ENCODE measurements at places on chromosomes 16 and 17. TPM values are rescaled to one million over a fixed set of nuclear protein-coding genes. Genes with fewer than 3 reads are reported as not detected.

GRCh38 chr17:75088465-75089417 is 987 bp downstream of the SLC16A5 start:
- DNase-seq, result no peak

GPS1 gene
- total RNA-seq, result 90.8 TPM

- no peak for DNase-seq
Measured at GRCh38 chr16:7137560-7138330, 194.9 kb upstream of the RBFOX1 start.

- DNase-seq, result no peak
Measured at GRCh38 chr17:8140065-8141029, 11.9 kb downstream of the PER1 start.

MGAT5B gene
- total RNA-seq, result not detected

GRCh38 chr17:7219229-7219811 is 316 bp downstream of the DLG4 start:
- DNase-seq, result no peak

DNA sequence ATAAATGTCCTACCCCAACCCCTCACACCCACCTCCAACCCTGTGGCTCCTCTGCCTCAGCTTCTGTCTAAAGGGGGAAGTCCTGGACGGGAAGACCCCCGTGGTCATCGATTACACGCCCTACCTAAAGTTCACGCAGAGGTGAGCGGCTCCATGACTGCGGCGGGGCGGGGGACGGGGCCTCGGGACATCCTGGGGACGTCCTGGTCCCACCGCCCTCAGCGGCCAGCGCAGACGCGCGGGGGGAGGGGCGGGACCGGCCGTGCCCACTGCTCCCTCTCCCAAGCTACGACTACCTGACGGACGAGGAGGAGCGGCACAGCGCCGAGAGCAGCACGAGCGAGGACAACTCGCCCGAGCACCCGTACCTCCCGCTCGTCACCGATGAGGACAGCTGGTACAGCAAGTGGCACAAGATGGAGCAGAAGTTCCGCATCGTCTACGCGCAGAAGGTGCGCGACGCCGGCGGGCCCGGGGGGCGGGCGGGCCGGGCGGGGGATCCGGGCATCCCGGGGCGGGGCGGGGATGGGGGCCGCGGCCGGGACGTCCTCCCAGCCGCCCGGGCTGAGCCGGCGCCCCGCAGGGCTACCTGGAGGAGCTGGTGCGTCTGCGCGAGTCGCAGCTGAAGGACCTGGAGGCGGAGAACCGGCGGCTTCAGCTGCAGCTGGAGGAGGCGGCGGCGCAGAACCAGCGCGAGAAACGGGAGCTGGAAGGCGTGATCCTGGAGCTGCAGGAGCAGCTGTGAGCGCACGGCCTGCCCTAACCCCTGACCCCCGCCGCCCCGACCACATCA is 6.7 kb downstream of the RUNDC3A start:
- DNase-seq, result no peak

- DNase-seq, result no peak
Measured at GRCh38 chr17:41835800-41836549, at the start of gene NT5C3B. TSS of gene NT5C3B (minus strand) at chr17:41836232. CDS start at chr17:41836193, 39 bp downstream.

- no peak for DNase-seq
Measured at GRCh38 chr17:54899721-54900456, 763 bp upstream of the TOM1L1 start.

GRCh38 chr17:12622726-12623125 is 43.0 kb upstream of the MYOCD start:
- DNase-seq, result no peak

PLK1 gene
- total RNA-seq, result 3.3 TPM

MLYCD gene
- total RNA-seq, result 37.0 TPM

CCL23 gene
- total RNA-seq, result not detected

- DNase-seq, result no peak
Measured at GRCh38 chr16:68995011-68995504, 110.4 kb upstream of the HAS3 start.

- DNase-seq, result no peak
Measured at GRCh38 chr17:40450175-40450574, 6.9 kb downstream of the IGFBP4 start.

DDX42 gene
- total RNA-seq, result 41.0 TPM
